CD4-positive, alpha-beta T cell treated with Interleukin-6 at 100 ng/mL for 8 hours (primary cell): ENCODE measurements at places on chromosomes 3 and 15.
A peak's percentile ranks its signal among the peaks of the same experiment; 100 is the strongest.

DNA sequence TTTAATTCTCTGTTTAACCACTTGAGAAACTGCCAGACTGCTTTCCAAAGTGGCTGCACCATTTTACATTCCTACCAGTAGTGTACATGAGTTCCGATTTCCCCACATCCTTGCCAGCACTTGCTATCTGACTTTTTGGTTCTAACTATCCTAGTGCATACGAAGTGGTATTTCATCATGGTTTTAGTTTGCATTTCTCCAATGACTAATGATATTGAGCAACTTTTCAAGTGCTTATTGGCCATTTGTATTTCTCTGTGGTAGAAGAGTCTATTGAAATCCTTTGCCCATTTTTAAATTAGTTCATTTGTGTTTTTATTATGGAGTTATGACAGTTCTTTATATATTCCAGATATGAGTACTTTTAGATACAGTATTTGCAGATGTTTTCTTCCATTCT, 247.8 kb downstream of the GABRB3 start:
- no peak for DNase-seq

GRCh38 chr15:31200735-31201151, 99.2 kb upstream of the TRPM1 start:
- DNase-seq: peak; percentile 82

DNA sequence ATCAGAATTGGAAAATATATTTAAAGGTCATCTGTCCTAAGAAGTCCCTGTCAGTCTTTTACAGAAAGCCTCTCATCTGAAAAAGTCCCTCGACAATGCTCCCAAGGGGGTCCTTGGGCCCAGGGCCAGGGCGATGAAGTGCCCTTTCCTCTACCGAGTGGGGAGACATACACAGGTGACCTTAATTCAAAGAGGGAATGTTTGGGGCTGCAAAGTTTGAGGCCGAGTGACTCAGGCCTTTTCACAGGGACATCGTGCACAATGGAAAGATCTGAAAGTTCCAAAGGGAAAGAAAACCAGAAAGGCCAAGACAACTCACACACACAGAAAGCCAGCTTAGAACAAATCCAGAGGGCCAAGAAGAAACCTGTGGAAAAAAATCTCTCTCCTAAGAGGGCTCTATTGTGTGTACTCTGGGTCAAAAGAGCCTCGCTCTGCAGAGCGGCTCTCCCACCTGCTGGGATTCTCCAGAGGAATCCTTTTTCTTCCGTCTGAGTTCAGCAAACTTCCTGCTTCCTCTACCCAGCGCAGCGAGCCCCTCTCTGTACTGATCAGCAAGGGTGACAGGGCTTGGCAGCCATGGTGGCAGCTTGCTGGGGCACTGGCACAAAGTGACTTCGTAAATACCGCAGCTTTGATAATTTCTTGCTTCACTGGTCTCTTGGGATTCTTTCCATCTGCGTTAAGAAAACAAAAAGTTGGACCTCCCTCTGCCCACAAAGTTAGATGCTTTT, 259.1 kb downstream of the OPA1 start:
- no peak for DNase-seq

- no peak for DNase-seq
Observed at GRCh38 chr3:40645883-40646282, 121.1 kb downstream of the ZNF621 start.
